Natural killer cell treated with Interleukin-12 subunit alpha and Interleukin-12 subunit beta and Interleukin-15 and Interleukin-18, amount 100 ng/mL, for 72 hours (primary cell): ENCODE measurements at places on chromosomes 5 and 9.

DNA sequence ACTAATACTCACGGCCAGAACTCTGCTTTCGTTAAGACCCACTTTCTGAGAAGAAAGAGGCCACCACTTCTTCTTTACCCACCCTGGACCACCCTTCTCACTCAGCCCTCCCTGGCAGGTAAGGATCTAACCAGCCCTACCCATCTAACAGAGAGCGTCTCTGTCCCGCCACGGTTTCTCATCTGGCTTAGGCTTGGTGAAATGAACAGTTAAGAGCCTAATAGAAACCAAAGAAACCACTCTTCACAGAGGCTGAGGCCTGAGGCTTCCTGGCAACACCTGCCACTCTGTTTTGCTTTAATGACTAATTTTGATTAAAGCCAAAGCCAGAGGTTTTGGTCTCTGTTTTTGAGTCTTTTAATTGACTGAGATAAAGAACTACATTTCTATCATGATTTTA lies 354.1 kb upstream of the SLC30A5 start:
- no peaks in the 10 kb centered on the region for H3K4me1 ChIP-seq
- no peak overlapping the region for H3K4me3 ChIP-seq
- H3K27me3 ChIP-seq = peaks cover 11% of the 10 kb centered on the region
- H3K36me3 ChIP-seq = no peaks in the 10 kb centered on the region
- DNase-seq = no peak
- no peak overlapping the region for H3K27ac ChIP-seq

DNA sequence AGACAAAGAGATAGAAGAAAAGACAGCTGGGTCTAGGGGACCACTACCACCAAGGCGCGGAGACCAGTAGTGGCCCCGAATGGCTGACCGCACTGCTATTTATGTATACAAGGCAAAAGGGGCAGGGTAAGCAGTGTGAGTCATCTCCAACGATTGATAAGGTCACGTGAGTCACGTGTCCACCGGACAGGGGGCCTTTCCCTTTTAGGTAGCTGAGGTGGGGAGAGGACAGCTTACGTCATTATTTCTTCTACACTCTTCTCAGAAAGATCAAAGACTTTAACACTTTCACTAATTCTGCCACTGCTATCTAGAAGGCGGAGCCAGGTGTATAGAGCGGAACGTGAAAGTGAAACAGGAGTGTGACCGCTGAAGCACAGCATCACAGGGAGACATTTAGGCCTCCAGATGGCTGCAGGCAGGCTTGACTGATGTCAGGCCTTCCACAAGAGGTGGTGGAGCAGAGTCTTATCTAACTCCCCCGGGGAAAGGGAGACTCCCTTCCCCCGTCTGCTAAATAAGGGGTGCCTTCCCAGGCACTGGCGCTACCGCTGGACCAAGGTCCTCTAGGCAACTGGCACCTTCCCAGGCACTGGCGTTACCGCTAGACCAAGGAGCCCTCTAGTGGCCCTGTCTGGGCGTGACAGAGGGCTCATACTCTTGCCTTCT lies 6.1 kb upstream of the PRR16 start:
- peaks cover 5% of the 10 kb centered on the region for H3K4me1 ChIP-seq
- peaks cover 2% of the 10 kb centered on the region for H3K36me3 ChIP-seq
- H3K4me3 ChIP-seq = peak overlapping the region; percentile 70
- peaks cover 12% of the 10 kb centered on the region for H3K27me3 ChIP-seq

DNA sequence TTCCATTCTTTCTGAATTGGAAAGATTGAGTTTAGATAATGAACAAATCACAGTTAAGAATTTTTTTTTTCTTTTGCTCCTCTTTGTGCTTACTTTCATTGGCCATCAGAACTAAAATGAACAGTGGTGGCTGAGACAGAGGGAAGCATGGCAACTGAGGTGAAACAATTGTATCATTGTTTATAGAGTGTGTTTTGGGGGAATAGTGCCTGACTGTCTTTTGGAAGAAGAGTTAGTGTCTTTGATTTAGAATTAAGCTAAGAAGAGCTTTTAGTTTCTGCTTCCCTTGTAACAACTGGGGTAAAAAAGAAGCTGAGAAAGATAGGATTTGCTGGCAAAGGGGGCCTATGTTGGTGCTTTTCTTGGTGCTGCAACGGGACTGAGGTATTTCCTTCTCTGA lies 24.0 kb downstream of the HSD17B4 start:
- H3K27ac ChIP-seq = no peak overlapping the region
- no peaks in the 10 kb centered on the region for H3K27me3 ChIP-seq
- H3K36me3 ChIP-seq = peaks cover 26% of the 10 kb centered on the region
- peaks cover 4% of the 10 kb centered on the region for H3K4me1 ChIP-seq
- no peak for DNase-seq

GRCh38 chr9:94725293-94725692 lies 1.2 kb upstream of the AOPEP start:
- H3K4me3 ChIP-seq = no peak overlapping the region
- DNase-seq = no peak
- H3K27ac ChIP-seq = no peak overlapping the region
- H3K36me3 ChIP-seq = no peaks in the 10 kb centered on the region
- H3K4me1 ChIP-seq = peaks cover 10% of the 10 kb centered on the region

DNA sequence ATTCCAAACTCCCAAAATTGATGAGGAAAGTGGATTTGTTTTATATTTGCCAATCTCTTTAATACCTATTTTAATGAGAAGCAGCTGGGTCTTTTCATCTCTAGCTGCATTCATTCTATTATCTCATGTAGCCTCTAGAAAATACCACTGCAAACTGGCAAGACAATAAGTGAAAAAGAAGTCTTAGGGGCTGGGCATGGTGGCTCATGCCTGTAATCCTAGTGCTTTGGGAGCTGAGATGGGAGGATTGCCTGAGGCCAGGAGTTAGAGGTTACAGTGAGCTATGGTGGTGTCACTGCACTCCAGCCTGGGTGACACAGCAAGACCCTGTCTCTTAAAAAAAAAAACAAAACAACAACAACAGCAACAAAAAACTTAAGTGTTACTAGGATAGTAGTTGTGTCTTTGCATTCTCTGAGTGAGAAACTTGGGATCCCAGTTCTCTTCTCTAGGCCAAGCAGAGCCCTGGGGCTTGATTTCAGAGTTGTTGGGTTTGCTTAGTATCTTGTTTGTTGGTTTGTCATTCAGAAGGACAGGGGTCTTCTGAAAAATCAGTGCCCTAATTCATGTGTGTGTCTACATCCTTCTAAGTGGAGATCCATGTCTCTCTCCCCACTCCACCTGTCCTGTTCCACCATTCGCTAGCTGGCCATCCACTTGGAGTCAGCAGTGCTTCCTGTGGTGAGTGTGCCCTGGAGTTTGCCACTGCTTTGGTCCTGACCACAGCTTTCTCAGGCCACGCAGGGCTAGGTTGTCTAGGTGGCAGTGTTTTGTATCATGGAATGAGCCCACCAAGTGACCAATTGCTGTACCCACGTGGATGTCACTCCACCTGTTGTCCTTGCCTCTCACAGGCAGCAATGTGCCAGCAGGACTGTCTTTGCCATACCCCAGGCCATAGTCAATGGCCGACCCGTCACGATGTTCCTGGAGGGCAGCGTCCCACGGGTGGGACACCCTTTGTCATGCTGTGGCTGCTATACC lies 19.5 kb downstream of the MARCHF6 start:
- H3K27me3 ChIP-seq = no peaks in the 10 kb centered on the region
- peaks cover 53% of the 10 kb centered on the region for H3K4me1 ChIP-seq
- H3K36me3 ChIP-seq = peaks cover 5% of the 10 kb centered on the region
- no peak for DNase-seq
- no peak overlapping the region for H3K4me3 ChIP-seq

- peaks cover 42% of the 10 kb centered on the region for H3K4me1 ChIP-seq
- H3K36me3 ChIP-seq = no peaks in the 10 kb centered on the region
- H3K27ac ChIP-seq = peak overlapping the region; percentile 48
- no peak for DNase-seq
These were observed 24.1 kb downstream of the PHF2 start for GRCh38 chr9:93600504-93600903.

DNA sequence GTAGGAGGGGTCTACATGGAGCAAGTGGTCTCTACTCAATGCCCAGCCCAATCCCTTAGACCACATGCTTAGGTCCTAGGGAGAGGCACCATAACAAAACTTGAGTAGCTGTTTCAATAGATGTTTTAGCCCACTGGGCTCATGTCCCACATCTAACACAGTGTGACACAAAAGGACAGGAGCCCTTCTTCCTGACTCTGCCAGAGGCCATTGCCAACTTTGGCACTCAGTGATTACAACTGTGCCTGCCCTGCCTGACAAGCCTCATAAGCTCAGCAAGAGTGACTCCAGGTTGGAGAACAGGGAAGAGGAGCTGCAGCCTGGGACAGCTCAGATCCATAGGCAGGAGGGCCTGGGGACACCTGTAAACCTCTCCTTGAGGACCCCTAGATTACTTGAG lies 230.8 kb downstream of the ENC1 start:
- no peak overlapping the region for H3K4me3 ChIP-seq
- no peak overlapping the region for H3K27ac ChIP-seq
- peaks cover 12% of the 10 kb centered on the region for H3K27me3 ChIP-seq
- no peak for DNase-seq

- H3K4me1 ChIP-seq = peaks cover 12% of the 10 kb centered on the region
- H3K27ac ChIP-seq = no peak overlapping the region
- DNase-seq = peak; percentile 85
- no peak overlapping the region for H3K4me3 ChIP-seq
These were observed 9.2 kb upstream of the GPRIN1 start for GRCh38 chr5:176619203-176619568.

GRCh38 chr9:130126721-130127433 lies 45.3 kb upstream of the NCS1 start:
- peak overlapping the region; percentile 100 for H3K27ac ChIP-seq
- peak overlapping the region; percentile 60 for H3K4me3 ChIP-seq
- peaks cover 49% of the 10 kb centered on the region for H3K4me1 ChIP-seq
- no peak for DNase-seq
- H3K36me3 ChIP-seq = peaks cover 13% of the 10 kb centered on the region

DNA sequence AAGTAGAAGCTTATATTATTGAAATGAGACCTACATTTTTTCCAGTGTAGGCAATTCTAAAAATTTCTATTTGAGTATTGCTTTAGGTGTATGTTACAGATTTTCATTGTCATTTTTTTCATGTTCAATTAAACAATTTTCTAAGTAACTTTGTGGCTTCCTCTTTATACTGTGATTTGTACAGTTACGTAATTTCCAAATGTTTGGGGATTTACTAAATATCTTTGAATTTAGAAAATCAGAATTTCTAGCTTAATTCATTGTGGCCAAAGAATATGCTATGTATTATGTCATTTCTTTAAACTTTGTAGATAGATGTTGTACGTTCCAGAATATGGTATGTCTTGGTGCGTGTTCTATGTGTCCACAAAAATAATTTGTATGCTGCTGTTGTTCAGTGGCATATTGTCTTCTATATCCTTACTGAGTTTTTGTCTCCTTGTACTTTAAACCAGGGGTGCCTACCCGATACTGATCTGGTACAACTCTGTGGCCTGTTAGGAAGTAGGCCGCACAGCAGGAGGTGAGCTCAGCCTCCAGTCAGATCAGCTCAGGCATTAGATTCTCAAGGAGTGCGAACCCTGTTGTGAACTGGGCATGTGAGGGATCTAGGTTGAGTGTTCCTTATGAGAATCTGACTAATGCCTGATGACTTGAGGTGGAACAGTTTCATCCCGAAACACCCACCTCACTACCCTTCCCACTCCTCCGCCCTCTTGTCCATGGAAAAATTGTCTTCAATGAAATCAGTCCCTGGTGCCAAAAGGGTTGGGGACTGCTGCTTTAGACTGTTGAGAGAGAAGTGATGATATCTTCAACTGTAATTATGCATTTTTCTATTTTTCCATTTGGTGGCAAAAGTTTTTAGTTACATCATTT lies 63.5 kb downstream of the UBE2R2 start:
- no peak for DNase-seq
- peaks cover 44% of the 10 kb centered on the region for H3K4me1 ChIP-seq
- H3K27me3 ChIP-seq = no peaks in the 10 kb centered on the region
- no peak overlapping the region for H3K27ac ChIP-seq
- no peaks in the 10 kb centered on the region for H3K36me3 ChIP-seq

DNA sequence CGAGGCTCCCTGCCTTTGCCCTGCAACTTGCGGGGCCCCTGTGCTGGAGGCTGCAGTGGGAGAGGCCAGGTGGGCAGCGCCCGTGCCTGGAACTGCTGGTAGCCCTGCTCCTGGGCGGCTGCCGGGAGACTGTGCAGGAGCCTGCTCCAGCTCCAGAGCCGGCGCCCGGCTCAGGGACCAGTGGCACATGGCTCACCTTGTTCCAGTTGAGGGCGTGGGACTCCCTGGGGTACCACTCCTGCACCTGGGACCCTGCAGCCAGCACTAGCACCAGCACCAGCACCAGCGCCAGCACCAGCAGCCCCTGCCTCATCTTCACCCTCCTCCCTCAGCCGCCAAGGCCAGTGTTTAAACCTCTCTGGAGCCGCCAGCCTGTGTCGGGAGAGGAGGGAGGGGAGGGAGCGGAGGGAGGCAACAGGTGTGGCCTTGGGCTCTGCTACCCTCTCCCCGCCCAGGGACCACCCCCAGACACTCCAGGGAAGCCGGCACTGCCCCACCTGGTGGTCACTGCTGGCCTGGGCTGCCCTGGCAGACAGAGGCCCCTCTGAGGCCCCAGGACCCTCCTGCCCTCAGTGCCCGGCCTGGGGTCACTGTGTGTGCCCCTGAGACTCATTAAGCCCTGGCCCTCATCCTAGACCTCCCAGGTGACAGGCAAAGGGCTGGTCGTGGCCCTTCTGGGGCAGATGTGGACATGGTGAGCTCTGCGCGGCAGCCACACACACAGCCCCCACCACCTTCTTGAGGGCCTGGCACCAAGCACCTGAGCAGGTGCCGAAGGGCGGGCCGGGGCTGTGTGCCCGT lies at the start of gene LCN10:
Gene LCN10, minus strand, starts transcription at position 350 of the 801 bp plus-strand sequence. Its CDS starts 37 bp downstream, at position 313.
- no peaks in the 10 kb centered on the region for H3K36me3 ChIP-seq
- H3K27ac ChIP-seq = no peak within 1 kb of the TSS
- H3K27me3 ChIP-seq = peaks cover 2% of the 10 kb centered on the region
- DNase-seq = no peak

GRCh38 chr5:54895816-54896341 lies 89.5 kb downstream of the ESM1 start:
- H3K27me3 ChIP-seq = peaks cover 25% of the 10 kb centered on the region
- no peak overlapping the region for H3K27ac ChIP-seq
- H3K4me1 ChIP-seq = peaks cover 3% of the 10 kb centered on the region
- DNase-seq = no peak

DNA sequence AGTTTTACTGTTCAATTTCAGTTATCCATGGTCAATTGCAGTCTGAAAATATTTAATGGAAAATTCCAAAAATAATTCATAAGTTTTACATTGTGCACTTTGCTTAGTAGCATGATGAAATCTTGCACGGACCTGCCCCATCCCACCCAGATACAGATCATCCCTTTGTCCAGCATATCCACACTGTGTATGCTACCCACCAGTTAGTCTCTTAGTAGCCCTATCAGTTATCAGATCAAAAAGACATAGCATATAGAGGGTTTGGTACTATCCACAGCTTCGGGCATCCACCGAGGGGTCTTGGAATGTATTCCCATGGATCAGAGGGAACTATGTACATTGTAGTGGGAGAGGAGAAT lies 97.7 kb downstream of the SLC44A1 start:
- no peaks in the 10 kb centered on the region for H3K27me3 ChIP-seq
- H3K36me3 ChIP-seq = no peaks in the 10 kb centered on the region
- H3K4me1 ChIP-seq = peaks cover 18% of the 10 kb centered on the region
- peak overlapping the region; percentile 44 for H3K27ac ChIP-seq

GRCh38 chr5:39657943-39658342 lies 233.2 kb upstream of the DAB2 start:
- H3K27ac ChIP-seq = no peak overlapping the region
- no peak overlapping the region for H3K4me3 ChIP-seq
- H3K4me1 ChIP-seq = peaks cover 8% of the 10 kb centered on the region
- DNase-seq = no peak
- H3K36me3 ChIP-seq = no peaks in the 10 kb centered on the region
- H3K27me3 ChIP-seq = peaks cover 28% of the 10 kb centered on the region

- H3K36me3 ChIP-seq = peaks cover 5% of the 10 kb centered on the region
- H3K27me3 ChIP-seq = no peaks in the 10 kb centered on the region
- DNase-seq = no peak
- no peak overlapping the region for H3K27ac ChIP-seq
- no peaks in the 10 kb centered on the region for H3K4me1 ChIP-seq
These were observed 425.3 kb downstream of the CSNK1G3 start for GRCh38 chr5:123937230-123937629.
